Motor neuron (in vitro differentiated cells): ENCODE measurements at places on chromosomes 16 and 17.

DNA sequence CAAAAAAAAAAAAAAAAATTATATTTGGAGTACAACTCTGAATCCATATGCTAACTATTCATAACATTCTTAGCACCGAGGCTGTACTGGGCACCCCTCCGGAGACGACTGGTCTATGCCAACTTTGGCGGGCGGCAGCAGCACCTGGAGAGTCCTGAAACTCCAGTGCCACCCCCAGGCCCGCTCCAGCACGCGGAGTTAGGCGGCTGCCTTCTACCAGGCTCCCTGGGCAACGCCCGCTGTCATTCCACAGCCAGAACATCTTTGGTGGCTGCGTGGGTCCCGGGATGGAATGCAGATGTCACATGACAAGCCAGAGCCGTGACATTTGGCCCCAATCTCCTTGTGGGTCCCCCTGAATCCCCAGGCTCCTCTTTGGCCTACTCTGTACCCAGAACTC is 6.2 kb downstream of the TIMP2 start:
- no peak for ATAC-seq

DNA sequence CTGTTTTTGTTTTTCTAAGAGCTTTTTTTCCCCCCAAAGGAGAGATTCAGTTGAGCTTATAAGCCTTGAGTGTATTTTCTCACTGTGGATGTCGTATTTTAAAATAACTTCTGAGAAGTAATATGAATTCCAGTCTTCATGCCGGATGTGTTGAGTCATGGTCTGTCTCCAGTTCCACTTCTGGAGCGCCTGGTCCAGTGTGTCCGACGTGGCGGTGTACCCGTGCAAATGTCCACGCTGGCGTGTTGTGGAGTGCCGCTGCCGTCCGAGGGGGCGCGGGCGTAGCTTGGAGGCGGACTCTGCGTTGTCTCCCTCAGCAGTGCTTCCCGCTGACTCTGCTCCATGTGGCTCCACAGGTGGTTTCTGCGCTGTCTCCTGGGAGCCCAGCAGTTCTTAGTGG is 60.9 kb upstream of the ZNF750 start:
- ATAC-seq = no peak

- ATAC-seq = no peak
Observed at GRCh38 chr16:73505577-73505976, 457.6 kb upstream of the ZFHX3 start.

DNA sequence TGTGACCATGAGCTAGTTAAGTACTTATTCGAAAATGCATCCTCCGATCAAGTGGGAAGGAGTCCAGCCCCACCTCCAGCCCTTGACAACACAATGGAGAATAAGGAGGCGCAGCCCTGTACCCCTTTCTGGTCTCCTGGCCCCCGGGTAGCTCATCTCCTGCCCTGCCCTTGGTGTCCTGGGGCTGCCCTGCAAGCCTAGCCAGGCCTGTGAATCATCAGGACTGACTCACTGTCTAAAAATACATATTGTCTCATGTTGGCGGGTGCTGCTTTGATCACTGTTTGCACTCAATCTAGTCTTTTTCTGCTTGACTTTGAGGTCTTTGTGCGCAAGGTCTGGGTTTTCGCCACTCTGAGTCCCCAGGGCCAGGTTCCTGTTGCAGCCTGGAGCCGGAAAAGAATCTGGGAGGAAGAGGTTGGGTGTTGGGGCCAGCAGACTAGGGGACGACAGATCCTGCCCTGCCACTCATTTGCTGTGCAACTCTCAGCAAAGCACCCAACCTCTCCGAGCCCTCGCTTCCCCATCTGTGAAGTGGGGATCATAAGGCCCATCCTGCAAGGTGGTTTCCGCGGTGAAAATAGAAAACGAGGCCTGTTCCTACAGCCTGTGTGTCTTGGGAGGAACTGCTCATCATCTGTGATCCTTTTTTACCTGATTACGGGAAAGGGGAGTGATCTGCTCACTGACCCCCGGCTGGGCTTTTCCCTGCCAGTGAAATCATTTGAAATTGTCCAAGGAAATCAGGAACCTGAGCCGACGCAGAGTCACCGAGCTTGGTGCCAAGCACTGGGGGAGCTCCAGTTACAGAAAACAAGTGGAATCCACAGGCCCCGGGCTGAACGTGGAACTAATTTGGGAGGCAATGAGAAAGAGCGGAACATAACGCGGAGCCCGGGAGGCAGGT is 230.4 kb downstream of the PARN start:
- peak; percentile 98 for ATAC-seq

DNA sequence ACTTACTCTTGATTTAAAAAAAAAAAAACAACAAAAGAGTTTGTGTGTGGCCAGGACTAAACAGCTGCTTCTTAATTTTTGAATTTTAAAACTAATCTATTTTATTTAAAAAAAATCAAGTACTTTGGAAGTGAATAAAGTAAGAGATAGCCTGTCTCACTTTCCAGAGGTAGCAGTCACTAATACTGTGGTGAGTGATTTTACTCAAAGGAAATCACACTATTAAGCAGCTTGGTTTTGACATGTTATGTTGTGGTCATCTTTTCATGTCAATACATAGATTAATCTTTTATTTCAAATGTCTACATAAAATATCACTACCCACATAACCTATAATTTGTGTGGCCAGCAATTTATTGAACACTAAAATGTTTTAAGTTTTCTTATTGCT is 102.2 kb upstream of the HLF start:
- no peak for ATAC-seq

- ATAC-seq = no peak
Observed at GRCh38 chr16:73151225-73151624, 103.3 kb upstream of the ZFHX3 start.

- ATAC-seq = no peak
Observed at GRCh38 chr16:10502776-10503175, 77.6 kb downstream of the EMP2 start.

DNA sequence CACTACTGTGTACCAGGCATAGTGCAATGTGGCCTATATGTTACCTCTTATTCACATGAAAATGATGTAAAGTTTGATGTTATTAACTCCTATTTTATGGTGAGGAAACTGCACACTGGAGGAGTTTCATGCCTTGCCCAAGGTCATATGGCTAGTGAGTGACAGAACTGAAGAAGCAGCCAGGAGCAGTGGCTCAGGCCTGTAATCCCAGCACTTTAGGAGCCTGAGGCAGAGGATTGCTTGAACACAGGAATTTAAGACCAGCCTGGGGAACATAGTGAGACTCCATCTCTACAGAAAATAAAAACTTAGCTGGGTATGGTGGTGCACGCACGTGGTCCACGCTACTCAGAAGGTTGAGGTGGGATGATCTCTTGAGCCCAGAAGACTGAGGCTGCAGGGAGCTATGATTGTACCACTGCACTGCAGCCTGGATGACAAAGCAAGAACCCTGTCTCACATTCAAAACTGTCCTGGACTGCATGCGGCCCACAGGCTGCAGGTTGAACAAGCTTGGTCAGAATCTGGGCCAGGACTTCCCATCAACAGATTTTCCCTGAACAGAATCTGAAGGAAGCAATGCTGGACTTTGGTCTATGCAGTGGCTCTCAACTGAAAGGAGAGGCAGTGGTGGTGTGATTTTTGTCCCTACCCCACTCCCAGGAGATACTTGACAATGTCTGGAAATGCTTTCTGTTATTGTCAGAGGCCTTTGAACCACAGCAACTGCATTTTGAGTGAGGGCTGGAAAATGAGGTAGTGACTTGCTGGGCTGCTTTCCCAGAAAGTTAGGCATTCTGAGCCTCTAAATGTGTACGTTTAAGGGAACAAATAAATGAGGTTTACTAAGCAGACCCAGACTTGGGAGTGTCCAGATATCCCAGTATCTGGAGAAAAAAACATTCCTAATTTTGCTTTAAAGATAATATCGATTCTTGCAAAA is 479.5 kb downstream of the TMEM114 start:
- no peak for ATAC-seq

GRCh38 chr17:30716461-30717290 is 107.8 kb downstream of the CRLF3 start:
- ATAC-seq = no peak
